Midbrain (tissue), 1 donor: ENCODE measurements at places on chromosomes 1 and 21.

- no peak for DNase-seq
Measured at GRCh38 chr1:186617926-186618325, 62.3 kb downstream of the PTGS2 start.

- DNase-seq = no peak
Measured at GRCh38 chr1:114128293-114128692, 25.4 kb downstream of the SYT6 start.

GRCh38 chr21:46637952-46638746 is 2.7 kb downstream of the PRMT2 start:
- peak; percentile 32 for DNase-seq

DNA sequence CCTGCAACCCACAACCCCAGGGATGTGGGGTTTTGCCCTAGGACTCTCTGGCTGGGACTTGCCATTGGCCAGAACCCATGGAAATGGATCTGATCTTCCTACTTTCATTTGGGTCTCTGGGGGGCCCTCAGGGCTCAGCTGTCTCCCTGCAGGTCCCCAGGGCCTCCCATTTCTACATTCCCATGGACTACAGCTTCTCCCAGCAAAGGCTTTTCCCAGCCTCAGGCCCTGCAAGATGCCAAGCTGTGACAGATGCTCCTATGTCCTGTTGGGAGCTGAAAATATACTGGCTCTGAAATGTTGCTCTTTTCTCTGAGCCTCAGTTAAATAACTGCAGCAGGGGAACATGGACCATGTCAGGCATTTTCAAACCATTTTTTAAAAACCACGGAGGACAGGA is 99.5 kb upstream of the IGSF21 start:
- DNase-seq = no peak

DNA sequence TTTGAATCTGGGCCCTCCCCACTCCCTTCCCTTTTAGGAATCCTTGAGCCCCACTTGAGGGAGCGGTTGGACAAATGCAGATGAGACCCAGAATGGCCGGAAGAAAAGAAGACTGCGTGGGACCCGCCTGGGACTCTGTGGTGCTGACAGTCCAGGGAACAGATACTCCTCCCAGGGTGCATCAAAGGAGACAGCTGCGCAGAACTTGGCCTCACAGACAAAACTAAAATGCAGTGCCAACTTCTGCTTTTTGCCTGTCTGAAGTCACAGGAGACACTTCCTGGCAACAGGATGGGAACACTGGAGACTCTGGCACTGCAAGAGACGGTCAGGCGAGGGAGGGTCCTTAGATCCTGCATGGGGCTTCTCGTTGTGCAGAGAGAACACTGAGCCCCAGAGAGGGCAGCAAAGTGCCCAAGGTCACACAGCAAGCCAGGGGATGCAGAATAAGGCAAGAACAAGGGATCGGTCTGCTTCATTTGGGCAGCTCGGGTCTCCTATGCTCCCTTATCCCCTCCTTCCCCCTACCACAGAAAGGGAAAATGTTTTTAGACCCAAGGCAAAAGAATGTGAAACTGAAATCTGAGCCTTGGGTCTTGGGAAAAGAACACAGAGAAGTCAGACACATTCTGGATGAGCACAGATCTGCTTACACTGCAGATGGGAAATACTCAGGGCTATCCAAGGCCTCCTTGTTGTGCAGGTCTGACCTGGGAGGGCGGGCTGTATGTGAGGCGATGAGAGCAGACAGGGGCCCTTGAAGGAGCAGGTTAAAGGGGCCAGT is 182.4 kb downstream of the TRABD2B start:
- DNase-seq = no peak

- peak; percentile 10 for DNase-seq
Measured at GRCh38 chr1:244011271-244011670, 39.8 kb upstream of the ZBTB18 start.

GRCh38 chr1:45348966-45349677 is 8.9 kb upstream of the MUTYH start:
- no peak for DNase-seq

DNA sequence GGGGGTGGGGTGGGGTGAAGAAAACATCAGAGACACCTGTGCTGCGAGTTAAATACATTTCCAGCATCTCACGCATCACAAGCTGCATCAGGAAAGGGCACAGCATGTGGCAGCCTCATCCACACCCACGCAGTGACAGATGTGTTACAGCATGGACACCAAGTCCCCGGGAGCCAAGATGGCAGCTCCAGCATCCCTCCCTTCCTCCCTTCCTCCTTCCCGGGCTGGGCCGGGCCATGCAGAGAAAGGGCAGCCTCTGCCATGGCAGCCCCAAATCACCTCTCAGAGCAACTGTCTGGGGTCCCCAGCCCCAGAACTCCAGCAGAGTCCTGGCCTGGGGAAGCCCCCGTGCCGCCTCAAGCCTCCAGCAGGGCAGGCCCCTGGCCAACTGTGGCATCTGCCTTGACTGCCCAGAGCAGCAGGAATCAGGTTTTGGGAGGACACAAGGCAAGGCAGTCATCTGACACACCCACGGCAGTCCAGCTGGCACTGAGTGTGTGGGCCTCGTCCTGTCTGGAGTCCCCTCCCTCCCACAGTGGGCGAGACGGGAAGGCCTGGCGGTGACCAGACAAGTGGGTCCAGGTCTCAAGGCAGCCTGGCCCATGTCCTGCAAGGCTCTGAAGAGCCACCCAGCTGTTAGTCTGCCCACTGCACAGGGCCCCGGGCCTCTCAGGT is 6.2 kb downstream of the SMIM1 start:
- no peak for DNase-seq
